ENCODE measurements at places on chromosomes 7 and 10. TPM values are rescaled to one million over a fixed set of nuclear protein-coding genes. Genes with fewer than 3 reads are reported as not detected.

The PEX1 gene
- 44.8 TPM for total RNA-seq

DNA sequence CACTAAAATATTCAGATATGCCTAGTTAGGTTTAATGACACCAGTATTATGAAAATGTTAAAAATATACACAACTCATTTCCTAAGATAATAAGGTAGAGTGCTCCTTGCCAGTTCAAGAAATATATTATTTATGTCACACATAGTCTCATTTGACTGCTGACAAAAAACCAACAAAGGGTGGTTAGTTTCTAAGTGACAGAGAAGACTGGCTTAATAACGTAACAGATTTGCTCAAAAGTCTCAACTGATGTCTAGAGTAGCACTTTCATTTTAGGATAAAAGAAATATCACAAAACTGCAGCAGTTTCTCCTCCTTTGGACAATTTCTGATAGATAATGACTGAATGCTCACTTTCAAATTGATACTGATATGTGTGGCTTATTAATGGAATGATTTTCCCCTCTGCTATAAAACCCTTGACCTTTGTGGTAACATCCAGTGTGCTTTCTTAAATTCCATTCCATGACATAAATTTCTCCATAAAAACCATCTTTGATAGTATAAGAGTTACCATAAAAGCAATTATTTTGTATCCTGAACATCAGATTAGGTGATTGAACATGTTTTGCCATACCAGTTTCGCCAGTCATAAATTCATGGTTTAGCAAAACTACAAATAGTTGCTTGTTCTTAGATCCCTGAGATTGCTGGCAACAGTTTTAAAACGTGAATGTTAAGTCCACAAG, 94.2 kb downstream of the NRBF2 start:
- DNase-seq = no peak

GRCh38 chr10:25811052-25811685, 122.9 kb upstream of the MYO3A start:
- DNase-seq = no peak

DNA sequence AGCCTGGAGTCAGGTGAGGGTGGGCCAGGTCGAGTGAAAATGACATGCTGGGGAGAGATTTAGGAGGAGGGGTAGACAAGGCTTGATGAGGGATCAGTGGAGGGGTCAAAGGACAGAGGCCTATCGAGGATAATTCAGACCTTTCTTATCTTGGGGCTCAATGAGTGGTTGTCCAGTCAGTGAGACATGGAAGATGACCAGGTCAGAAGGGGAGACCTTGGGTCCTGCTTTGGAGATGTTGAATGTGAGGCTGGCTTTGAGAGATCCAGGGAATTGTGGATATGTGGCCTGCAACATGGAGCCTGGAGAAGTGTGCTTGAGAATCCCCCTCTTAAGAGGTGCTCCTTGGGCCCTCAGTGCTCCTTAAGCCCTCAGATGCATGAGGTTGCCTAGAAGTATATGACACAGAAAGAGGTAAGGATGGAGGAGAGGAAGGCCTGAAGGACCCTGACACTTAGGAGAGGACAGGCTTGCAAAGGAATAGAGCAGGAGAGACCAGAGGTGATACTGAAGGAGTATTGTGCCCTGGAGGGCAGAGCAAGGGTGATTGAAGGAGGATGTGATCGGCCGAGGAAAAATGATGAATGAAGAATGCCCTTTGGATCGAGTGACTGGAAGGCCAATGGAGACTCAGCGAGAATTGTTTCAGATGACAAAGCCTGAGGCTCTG, 129.8 kb upstream of the GPR26 start:
- DNase-seq = no peak

DNA sequence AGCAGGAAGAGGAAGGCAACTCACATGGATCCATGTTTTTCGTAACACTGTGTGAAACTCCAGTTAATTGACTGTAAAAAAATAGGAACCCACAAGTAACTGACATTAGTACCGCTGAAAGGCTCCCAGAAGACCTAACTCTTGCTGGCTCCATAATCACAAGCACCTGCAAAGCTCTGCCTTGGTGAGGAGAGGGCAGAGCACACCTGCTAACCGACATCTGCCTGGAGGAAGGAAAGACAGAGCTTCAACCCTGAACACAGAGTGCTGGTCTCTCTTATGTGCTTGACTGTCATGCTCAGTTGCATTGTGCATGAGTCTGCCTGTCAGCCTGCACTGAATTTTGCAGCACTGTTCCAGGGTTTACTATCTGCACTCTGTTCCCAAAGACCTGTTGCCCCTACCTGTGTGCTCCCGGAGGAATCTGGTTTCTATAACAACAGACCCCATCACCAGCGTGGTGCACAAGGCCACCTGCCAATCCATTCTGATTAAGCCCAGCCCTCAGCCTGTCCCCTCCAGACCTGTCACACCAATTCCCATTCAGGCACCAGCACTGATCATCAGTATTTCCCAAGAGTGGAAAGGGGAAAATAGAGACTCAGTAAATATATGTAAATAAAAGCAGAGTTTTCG, 63.1 kb upstream of the ANKRD1 start:
- DNase-seq = peak; percentile 21

The RBP3 gene
- total RNA-seq = not detected

The TFR2 gene
- total RNA-seq = 5.6 TPM

The PAX4 gene
- not detected for total RNA-seq

- no peak for DNase-seq
Measured at GRCh38 chr7:128933180-128933891, 4.4 kb upstream of the IRF5 start.

- DNase-seq = no peak
Measured at GRCh38 chr10:83677795-83678194, 461.5 kb upstream of the GHITM start.

DNA sequence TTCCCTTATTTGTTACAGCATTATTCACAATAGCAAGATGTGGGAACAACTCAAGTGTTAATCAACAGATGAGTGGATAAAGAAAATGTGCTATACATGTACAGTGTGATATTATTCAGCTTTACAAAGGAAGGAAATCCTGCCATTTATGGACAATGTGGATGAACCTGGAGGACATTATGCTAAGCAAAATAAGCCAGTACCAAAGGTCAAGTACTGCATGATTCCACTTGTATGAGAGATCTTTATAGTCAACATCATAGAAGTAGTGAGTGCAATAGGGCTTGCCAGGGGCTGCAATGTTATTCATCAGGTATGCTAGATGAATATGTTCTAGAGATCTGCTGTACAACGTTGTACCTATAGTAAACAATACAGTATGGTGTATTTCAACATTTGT, 138.5 kb upstream of the AGR3 start:
- DNase-seq = no peak

DNA sequence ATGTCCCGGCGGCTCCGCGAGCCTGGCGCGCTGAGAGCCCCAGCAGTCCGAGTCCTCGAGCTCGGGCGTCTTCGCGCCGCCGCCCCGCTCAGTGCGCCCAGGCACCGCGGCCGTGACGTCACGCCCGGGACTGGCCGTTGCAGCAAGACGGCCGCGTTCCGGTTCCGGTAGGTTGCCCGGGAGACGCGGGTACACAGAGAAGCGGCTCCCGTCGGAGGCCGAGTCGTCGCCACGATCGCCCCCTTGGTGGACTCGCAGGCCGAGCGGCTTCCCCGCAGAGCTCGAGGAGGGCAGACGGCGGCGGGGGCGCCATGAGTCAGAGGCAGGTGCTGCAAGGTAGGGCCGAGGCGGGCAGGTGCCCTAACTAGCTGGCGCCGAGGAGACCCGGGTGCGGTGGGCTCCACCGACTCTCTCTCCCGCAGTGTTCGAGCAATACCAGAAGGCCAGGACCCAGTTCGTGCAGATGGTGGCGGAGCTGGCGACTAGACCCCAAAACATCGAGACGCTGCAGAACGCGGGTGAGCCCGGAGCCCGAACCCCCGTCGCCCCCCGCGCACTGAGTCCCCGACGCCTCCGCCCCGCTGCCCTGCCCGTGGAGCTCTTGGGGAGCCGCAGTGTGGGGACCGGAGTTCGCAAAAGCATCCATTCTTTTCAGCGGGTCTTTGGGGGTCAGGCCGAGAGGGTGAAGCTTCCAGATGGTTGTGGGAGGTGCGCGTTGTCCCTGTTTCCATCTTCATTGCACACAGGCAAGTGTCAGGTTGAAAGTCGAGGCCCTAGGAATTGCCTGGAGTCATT, at the start of gene SPAG6:
Gene SPAG6 (plus strand): TSS at position 196 of the 795 bp plus-strand sequence. CDS start 116 bp downstream, at position 312.
- peak; percentile 86 for DNase-seq

DNA sequence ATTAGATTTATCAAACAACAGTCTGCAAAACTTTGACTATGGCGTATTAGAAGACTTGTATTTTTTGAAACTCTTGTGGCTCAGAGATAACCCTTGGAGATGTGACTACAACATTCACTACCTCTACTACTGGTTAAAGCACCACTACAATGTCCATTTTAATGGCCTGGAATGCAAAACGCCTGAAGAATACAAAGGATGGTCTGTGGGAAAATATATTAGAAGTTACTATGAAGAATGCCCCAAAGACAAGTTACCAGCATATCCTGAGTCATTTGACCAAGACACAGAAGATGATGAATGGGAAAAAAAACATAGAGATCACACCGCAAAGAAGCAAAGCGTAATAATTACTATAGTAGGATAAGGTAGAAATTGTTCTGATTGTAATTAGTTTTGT, 31.4 kb downstream of the LRRC17 start:
- no peak for DNase-seq

GRCh38 chr10:132417257-132417910, 20.4 kb downstream of the PWWP2B start:
- no peak for DNase-seq

DNA sequence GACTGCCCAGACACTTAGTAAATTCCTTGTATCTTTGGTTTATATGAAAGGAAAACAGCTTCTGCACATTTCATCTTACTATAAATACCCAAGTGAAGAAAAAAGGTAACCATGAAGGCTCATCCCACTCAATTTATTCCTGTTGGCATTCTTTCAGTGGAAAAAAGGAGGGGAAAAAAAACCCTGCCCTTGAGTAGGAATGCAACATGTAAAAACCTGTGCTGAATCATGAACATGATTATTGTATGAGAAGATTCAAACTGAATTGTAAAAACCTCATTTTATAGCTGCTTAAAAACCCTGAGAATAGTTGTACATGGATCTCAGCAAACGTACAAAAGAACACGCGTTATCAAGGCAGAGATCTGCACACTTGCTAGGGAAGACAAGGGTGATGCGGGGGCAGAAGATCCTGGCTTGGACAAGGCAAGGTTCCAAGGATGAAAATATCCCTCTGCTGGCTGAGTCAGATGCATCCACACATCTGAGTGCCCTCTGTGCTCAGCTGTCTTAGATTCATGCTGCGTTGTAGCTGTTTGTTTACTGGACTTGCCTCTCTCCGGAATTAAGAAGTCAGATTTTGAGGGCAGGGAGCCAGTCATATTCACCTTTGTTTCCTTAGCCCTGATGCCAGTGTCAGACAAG, 658.2 kb downstream of the PARD3 start:
- DNase-seq = no peak

The SFRP5 gene
- 5.1 TPM for total RNA-seq

The TMEM270 gene
- total RNA-seq = not detected

The ELFN1 gene
- 5.0 TPM for total RNA-seq
